Stimulated activated CD4-positive, alpha-beta T cell treated with anti-CD3 and anti-CD28 coated beads, Interleukin-4, amount 100 ng/mL, for 4 hours (primary cell): ENCODE measurements at places on chromosomes 4 and X.

DNA sequence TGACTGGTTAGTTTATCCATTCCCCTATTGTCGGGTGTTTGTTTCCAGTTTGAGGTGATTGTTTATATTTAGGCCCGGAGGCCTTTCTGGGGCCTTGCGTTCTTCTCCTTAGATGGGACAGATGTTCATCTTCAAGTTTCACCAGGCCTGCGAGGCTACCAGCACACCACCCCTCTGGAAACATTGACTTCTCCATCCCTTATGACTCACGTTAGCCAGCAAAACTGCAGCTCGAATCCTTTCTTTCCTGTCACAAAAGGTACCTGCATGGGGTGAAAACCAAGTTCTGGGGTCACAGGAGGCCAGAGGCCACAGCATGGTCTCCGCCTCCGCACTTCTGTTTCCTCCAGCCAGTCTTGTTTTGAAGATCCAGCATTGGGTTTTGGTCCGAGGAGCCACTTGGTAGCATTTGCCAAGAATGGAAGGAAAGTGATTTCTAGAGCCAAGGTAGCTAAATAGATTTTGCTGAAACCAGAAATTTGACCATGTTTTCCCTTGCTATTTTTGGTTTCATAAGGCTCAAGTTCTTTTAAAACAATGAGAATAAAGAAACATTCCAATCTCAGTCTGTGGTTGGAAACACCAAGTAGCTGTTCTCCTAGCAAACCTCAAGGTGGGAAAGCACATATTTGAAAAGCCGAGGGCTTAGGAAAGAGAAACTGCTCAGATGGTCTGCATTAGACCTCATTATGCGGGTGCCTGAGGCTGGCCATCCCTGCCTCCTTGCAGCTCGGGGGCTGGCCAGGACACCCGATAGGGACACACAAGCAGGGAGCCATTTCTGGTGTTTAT is 5.6 kb downstream of the NYX start:
- DNase-seq, result no peak

GRCh38 chrX:18616688-18617406 is 55.1 kb downstream of the RS1 start:
- no peak for DNase-seq

- no peak for DNase-seq
These were observed 303.0 kb downstream of the EPHA5 start for GRCh38 chr4:65367306-65367705.

DNA sequence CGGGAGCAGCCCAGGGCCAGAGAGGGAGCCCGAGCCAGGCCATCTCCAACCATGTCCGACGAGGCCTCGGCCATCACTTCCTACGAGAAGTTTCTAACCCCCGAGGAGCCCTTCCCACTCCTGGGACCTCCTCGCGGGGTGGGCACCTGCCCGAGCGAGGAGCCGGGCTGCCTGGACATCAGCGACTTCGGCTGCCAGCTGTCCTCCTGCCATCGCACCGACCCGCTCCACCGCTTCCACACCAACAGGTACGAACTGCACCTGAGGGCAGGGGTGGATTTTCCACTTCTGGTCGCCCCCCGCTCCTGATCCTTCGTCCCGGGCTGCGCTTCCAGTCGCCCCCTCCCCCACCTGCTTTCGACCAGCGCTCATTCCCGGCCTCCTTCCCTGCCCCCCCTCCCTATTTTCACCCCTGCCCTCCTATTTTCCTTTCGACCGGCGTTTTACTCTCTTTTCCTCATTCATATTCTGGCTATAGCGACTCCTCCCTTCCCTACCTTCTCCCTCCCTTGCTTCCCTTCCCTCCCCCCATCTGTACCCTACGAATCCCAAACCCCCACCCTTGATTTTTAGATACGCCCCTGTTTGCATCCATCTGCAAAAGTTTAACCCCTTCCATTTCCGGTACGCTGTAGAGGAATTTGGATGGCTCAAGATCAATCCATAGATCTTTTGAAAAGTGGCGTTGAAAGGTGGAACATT is 633 bp downstream of the FAM199X start:
- no peak for DNase-seq

DNA sequence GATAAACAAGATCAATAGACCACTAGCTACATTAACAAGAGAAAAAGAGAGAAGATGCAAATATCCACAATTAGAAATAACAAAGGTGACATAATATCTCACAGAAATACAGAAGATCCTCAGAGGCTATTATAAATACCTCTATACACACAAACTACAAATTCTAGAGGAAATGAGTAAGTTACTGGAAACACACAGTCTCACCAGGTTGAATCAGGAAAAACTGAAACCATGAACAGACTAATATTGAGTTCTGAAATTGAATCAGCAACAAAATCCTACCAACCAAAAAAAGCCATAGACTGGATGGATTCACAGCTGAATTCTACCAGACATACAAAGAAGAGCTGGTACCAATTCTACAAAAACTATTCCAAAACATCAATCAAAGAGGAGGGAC is 211.8 kb upstream of the CPEB2 start:
- no peak for DNase-seq

GRCh38 chr4:139913995-139914598 is 239.9 kb downstream of the MAML3 start:
- no peak for DNase-seq

DNA sequence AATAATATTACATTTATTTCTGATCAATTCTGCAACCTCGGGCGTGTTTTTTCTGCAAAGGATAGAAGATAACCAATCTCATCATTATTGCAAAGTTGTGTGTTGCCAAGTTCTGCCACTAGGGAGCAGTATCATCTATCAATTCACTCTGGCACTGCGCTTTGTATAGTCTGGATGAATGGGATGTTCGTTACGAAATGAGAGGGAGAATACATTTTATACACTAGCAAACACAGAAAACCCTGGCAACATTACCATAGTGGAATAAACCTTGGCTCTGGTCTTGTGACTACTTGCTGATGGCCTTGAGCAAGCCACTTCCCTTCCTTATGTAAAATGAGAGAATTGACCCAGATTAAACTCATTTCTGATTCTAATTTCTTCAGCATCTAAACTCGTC is 97.5 kb upstream of the ZNF518B start:
- DNase-seq, result no peak

DNA sequence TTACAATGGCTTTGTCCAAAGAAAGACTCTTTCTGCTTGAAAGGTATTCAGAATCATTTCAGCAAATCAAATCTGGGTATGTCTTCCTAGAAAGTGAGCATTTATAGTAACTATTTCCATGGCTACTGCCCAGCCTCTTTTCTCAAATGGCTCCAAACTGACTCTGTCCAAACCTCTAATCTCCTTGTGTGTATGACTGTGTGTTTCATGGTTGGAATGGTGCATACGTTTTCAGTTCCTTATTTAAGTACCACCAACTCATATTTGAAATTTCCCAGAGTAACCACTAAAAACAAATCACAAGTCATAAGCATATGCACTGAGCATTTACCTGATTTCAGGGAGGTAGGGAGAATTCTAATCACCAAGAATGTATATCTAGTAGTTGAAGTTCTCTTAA is 106.0 kb downstream of the TMEM144 start:
- no peak for DNase-seq

DNA sequence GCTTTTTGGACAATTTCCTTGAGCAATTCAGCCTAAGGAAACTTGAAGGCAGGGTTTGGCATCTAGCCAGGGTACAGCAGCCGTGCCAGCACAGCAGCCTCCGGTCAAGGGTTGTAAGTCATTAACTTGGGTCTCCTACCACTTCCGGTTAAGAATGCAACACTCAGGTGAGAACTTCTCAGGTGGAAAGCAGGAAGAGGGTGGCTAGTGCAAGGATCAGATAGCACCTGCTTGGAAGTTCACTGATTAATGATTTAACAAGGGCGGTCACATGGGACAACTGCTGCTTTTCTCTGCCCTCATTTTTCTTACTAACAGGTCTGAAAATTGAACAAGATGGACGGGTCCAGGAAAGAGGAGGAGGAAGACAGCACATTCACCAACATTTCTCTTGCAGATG is 30.1 kb upstream of the SCOC start:
- DNase-seq, result no peak

- no peak for DNase-seq
These were observed 466 bp downstream of the DLG3 start for GRCh38 chrX:70444946-70445656.

DNA sequence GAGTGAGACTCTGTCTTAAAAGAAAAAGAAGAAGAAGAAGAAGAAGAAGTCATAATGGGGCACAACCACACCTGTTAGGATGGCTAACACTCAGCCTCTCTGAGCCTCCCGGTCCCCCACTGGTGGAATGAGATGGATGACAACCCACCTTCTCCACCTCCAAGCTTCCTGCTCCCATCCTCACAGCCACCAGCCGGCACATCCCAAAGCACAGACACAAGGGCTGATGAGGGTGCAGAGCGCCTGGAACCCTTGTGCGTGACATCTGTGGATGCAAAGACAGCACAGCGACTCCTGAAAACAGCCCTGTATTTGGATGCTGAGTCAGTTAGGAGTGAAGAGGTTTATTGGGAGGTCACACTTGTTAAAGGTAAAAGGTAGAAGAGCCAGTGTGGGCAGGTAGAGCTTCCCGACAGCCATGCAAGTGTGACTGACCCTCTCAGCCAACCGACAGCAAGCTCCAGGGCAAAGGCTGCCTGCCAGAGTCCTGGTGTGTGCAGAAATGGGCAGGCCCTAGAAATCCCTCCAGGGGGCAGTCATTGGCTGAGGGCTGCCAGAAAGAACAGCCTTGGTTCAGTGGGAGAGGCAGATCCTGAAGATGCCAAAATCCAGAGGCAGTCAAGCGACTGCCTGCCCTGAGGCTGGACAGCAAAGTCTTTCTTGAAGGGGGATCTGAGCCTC is 26.6 kb upstream of the MAN2B2 start:
- DNase-seq, result no peak

DNA sequence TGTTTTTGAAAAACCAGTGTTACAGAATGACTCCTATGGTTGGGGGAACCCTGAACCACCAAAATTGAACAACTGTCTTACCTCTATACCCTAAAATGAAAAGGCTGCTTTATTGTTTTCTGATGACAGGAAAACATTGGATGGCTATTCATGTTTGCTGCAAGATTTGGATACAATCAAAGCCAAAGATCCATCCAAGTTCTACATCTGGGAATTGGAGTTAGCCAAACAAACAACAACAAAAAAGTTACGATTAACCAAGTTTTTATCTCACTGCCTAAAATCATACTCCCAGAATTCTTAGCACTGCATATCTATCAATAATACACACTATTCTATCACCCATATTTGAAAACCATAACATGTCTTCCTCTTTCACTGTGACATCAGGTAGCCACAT is 349.7 kb upstream of the SLC7A11 start:
- DNase-seq, result no peak

- no peak for DNase-seq
These were observed 448 bp downstream of the TLL1 start for GRCh38 chr4:165873298-165874071.

DNA sequence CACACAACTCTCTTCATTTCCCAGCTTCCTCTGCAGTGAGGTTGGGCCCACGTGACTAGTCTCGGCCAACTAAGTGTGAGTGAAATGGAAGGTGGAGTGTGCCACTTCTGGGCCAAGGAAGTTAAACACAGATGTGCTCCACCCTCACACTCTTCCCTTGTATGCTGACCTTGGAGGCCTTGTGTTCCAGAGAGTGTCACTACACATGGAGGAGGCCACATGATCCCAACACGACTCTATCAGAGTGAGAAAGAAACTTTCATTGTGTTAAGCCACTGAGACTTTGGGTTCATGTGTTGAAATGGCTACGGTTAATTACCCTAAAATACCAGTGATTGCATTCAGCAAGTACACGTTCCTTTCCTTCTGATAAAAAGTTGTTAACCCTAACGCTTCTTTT is 55.1 kb downstream of the TBC1D9 start:
- no peak for DNase-seq

DNA sequence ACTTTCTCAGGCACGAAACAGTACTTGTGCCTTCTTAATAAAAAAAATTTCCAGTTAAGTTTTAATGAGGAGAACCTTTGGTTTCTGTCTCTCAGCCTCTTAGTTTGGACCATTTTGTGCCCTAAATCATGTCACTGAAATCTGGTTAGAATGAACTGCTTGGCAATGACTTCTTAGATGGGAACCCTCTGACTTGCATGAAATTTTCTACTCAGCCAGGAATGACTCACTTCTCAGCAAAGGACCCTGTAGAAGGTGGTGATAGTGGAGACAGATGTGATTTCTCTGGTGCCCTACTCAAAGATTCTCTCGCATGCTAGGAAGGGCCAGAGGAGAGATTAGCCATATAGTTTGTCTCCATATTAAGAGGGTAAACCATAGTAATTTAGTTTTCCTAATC is 50.5 kb downstream of the RASL11B start:
- DNase-seq, result no peak

- DNase-seq, result no peak
These were observed 31.2 kb downstream of the PIGG start for GRCh38 chr4:530017-530781.

- DNase-seq, result no peak
These were observed 169.7 kb downstream of the COL4A6 start for GRCh38 chrX:108268434-108269080.

DNA sequence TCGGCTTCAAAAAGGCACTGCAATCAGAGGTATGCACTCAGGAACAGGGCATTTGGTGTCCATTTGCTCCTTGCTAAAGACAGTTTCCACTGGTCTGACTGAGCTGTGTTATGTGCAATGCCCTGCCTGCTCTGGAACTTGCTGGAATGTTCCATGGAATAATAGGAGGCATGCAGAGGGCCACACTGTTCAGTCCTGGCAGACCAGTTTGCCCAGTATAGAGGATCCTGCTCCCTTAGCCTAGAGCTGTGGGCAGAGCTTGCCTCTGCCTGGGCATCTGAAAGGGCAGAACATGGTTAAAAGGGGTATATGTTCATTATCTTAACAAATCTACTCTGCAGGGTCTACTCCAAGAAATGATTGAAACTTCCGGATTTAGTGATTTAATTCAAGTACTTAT is 27.8 kb upstream of the CD99L2 start:
- DNase-seq, result no peak

- DNase-seq, result no peak
These were observed 160.9 kb upstream of the GIMD1 start for GRCh38 chr4:106529348-106530023.

DNA sequence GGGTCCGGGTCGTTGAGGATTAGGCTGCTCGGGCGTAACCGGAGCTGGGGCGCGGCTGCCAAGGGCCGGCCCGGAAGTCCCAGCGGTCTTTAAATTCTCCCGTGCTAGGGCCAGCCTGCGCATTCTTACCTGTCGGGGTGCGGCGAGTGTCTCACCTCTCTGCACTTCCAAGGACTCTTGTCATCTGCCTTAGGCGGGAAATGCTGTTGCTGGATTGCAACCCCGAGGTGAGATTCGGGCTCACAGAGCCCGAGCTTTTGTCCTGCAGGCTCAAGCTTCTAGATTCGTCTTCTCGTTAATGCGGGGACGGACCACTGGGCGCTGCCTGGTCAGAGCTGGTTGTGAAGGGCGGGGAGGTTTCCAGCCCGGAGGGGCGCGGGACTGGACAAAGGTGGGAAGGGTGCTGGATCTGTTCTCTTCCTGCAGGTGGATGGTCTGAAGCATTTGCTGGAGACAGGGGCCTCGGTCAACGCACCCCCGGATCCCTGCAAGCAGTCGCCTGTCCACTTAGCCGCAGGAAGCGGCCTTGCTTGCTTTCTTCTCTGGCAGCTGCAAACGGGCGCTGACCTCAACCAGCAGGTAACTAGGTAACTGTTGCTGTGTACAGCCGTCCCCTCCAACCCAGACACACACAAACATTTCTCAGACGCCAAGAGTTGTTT is at the start of gene ANKRD37:
Gene ANKRD37 (plus strand): TSS at position 118 of the 662 bp plus-strand sequence. CDS start 83 bp downstream, at position 201.
- no peak for DNase-seq
